ENCODE measurements at places on chromosomes 16 and 17. TPM values are rescaled to one million over a fixed set of nuclear protein-coding genes. Genes with fewer than 3 reads are reported as not detected.

FBXW10B gene
- 1.6 TPM for total RNA-seq

PRCD gene
- total RNA-seq = 4.3 TPM

OR1F1 gene
- total RNA-seq = not detected

GRCh38 chr16:83102336-83102735 is 475.6 kb downstream of the CDH13 start:
- DNase-seq = no peak

- no peak for DNase-seq
These were observed 1.2 kb downstream of the NXN start for GRCh38 chr17:978103-979093.

GRCh38 chr16:48680881-48681280 is 70.9 kb upstream of the N4BP1 start:
- no peak for DNase-seq

DNA sequence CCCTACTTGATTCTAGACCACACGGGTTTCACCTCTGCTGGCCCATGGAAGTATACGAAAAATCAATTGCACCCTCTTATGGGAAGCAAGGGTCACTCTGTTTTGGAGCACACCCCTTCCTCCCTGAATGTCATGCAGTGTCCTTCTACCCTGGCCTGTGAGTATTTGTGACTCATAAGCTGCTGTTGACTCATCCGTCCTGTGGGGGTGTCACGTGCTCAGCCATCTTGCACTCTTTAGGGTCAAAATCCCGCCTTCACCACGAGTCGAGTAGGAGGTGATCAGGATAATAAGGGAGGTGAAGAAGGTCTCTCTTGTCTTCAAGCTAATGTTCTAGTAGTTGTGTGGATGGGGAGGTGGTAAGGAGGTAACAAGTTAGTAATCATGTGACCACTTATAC is 341.0 kb upstream of the EEF2KMT start:
- DNase-seq = no peak
